Activated CD4-positive, alpha-beta T cell treated with anti-CD3 and anti-CD28 coated beads, Interleukin-2, amount 10 ng/mL, durations not matched to agents 7 days and 5 days (primary cell): ENCODE measurements at places on chromosomes 1 and 21.

- DNase-seq: no peak
Observed at GRCh38 chr1:101200513-101200912, 36.3 kb upstream of the S1PR1 start.

GRCh38 chr1:228920831-228921230 is 185.6 kb downstream of the RHOU start:
- no peak for DNase-seq

- DNase-seq: no peak
Observed at GRCh38 chr1:170198090-170198489, 52.3 kb downstream of the NTMT2 start.

- DNase-seq: no peak
Observed at GRCh38 chr1:4526747-4527146, 127.7 kb upstream of the AJAP1 start.

- DNase-seq: no peak
Observed at GRCh38 chr1:33429856-33430691, 821 bp downstream of the PHC2 start.

GRCh38 chr1:43536196-43536863 is 5.6 kb downstream of the PTPRF start:
- no peak for DNase-seq

DNA sequence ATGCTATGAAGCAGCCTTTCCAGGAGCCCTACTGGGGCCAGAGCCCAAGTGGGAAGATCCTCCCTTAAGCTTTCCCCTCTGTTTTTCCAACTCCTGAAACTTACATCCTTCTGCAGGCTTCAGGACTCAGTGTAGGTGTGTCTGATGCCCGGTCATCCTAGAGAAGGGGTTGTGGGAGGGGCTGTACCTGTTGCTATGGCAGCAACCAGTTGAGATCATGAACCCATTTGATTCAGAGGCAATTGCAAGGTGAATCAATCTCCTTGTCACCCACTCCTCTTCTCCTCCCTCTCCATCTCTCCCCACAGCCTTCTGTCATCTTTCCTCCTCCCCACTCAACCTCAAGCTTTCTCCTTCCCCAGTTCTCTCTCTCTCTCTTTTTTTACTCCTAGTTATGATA is 151.8 kb downstream of the CACNA1E start:
- no peak for DNase-seq

DNA sequence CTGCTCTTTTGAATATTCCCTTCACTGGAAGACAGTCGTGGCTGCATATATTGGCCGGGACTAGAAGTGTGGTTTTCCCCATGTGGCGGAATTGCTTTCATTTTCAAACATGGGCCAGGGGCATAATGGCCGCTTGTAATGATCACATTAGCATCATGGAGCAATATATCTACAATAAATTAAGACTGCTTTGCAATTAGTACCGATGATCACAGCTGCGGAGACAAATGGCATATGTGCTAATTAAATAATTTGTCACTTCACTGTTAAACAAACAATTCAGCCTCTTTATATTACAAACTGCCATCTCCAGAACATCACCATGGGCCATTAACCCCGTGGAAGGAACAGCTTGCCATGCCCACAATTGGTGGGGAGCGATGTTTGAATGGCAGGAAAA is 68.2 kb upstream of the OLIG2 start:
- DNase-seq: no peak

DNA sequence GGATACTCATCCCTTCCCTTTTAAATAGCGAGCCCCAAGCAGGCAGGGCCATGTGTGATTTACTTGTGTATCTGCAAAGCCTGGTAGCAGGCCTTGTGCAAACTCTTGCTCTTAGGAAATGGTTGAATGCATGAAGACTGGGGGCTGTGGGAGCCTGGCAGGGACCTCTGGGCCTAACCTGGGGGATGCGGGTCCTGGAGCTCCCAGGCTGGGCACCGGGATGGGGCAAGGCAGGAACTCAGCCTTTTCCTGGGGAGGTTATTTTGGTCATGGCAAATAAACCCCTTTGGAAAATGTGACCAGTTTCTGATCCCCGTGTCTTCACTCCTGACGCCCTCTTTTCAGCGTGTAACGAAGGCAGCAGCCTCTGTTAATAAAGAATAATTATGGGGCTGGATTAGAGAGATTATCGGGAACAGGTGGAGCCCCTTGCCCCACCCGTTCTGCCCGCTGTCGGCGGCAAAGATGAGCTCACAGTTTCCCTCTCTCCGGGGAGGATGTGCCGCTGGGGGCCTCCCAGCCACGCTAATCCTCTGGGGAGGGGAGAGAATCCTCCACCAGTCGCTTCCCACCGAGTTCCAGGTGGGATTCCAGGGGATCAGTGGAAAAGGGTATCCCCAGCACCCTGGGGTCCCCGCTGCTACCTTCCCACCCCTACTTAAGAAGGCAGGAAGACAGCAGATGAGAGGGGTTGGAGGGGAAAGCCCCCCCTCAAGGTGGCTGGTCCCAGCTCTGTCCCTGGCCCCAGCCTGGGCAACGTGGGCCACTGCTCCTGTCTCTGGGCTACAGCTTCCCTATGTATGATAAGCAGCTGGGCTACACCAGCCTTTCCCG is 69.7 kb upstream of the WNT4 start:
- DNase-seq: no peak

GRCh38 chr1:25146451-25146855 is 85.8 kb downstream of the SYF2 start:
- DNase-seq: no peak

DNA sequence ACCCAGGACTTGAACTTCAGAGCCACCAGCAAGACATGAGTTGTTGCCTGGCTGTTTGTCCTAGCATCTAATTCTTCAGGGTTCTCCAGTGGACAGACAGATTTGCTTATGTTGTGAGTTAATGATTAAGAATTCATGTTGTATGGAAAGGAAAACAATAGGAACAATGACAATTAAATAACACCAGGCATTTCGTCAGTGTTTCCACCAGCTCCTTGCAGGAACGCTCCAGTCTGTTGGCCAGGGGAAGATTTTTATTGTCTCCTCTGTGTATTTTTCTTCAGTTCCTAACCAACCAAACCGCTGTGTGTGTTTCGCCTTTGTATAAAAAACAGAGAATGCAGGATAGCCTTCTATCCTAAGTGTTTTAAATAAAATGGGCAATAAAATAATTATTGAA is 64.4 kb upstream of the PTGFR start:
- DNase-seq: no peak

DNA sequence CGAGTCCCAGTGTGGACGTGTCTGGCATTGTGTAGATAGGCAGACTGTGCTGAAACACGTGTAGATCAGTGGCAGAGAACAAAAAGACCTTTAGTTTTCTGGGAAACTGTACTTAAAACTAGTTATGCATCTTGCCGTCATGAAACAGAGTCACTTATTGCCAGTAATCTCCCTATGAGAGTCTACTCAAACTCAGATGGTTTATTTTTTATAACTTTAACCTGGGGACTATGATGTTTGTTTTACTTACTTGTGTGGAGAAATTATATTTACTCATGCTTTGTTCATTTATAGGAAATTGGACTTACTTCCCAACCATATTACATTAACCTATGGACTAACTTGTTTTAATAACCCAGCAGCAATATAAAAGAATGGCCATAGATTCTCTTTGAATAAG is 54.1 kb upstream of the ABCG1 start:
- no peak for DNase-seq

- DNase-seq: no peak
Observed at GRCh38 chr1:221637641-221638041, 104.2 kb downstream of the DUSP10 start.

- DNase-seq: no peak
Observed at GRCh38 chr1:80251591-80251990, 1245.1 kb upstream of the ADGRL4 start.
